ENCODE measurements at places on chromosomes 6 and 20.

DNA sequence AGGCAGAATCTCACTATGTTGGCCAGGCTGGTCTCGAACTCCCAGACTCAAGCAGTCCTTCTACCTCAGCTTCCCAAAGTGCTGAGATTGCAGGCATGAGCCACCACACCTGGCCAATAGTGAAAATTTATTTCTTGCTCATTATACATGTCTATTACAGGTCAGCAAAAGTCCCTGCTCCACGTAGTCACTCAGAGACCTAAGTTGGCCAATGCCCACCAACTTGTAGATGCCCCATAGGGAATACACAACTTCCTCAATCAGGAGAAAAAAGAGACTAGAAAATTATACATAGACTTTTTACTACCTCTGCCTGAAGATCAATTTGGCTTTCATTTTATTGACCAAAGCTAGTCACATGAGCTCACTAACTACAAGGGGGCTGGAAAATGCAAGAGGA is 22.0 kb upstream of the CGA start:
- DNase-seq: no peak

DNA sequence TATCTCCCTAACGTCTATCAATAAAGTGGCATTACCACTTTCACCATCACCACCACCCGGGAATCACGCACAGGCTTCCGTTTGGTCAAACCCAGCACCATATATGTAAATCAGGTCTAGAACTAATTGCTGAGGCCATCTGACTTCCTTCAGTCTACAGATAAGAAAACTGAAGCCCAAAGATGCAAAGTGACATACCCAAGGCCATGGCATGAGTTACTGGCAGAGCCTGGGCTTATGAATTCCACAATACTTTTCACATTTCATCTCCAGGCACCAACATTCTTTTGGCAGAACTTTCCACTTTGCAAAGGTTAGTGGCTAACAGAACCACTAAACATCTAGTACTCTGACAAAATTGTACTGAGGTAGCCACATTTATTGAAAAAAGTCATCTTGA is 64.5 kb upstream of the TINAG start:
- no peak for DNase-seq

- DNase-seq: no peak
Measured at GRCh38 chr6:22112461-22112860, 184.4 kb downstream of the PRL start.

GRCh38 chr20:8709627-8710026 is 359.3 kb upstream of the PLCB4 start:
- no peak for DNase-seq

DNA sequence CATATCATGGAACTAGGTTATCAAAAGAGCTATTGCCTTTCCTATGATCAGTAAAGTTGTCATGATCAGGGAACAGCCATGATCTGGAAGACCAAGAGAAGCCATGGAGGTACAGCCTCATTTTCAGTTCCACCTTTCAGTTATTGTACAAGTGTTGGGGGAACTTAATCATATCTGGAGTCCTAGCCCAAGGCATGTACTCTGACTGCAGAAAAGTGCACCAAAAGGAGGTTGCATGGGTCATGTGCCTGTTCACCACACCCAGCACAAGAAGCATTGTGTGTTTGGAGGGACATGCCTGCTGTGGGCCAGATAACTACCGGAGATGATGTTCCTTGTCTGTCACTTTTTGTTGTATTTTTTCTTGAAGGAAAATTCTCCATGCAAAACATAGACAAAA is 185.8 kb upstream of the MAN1A1 start:
- DNase-seq: no peak

DNA sequence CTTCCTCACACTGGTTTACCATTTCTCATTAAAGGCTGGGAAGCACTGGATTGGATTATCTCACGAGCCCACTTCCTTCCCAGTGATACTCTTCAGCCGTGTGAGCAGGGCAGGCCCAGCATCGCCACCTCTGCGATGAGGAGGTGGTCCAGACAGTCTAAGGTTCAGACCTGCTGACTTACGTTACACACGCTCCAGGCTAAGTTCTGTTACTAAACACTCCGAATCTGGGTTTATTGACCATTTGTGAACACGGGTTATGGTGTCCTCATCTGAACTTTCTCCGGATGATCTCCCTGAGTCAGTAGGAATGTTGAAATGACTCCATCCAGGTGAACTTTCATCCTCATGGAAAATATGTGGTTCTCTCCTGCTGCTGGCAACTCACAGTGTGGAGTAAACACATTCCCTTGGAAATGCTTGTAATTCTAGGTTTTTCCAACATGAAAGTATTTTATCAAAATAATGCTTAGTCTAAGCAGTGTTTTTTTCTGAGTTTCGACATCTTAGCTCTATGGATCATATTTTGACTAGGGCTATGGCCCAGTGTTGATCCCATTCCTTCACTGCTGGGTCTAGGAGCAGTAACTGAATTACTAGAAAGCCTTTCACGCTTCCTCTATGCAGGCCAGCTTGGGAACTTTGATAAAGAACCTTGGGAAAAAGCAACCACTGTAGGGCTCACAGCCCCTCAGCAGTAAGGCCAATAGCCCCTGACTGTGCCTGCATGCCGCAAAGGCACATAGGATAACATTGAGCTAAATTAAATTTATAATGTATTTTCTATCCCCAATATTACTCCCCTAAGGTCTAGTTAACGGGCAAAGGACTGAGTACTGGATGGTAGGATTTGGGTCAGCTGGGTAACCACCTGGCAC is 37.7 kb upstream of the PXDC1 start:
- no peak for DNase-seq

- no peak for DNase-seq
Measured at GRCh38 chr6:24458941-24459340, 30.4 kb downstream of the GPLD1 start.

GRCh38 chr6:132410830-132411229 is 9.6 kb upstream of the MOXD1 start:
- DNase-seq: peak; percentile 56

DNA sequence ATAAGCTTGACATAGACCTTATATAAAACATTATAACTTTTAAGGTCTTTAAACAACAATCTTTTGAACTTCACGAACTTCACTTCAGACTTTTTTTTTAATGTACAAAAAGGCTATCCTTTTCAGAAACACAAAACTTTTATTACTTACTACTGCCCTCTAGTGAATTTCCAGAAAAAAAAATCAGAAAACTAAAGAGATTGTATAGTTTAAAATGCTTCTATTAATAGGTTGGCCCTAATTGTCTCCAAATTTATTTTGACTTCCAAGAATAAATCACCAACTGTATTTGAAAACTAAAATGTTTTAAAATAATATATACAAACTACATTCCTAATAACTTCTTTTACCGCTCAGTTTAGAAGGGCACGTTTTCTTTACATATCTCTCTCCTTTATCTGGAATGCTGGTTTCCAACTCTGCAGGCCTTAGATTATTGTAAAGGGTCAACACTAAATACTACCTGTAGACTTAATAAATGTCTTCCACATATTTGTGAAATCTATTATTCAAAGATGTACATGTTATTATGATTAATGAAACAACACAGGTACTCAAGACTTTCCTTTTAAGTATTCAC is 66.8 kb downstream of the LMBRD1 start:
- no peak for DNase-seq

GRCh38 chr6:133254552-133255228 is 13.5 kb downstream of the EYA4 start:
- DNase-seq: no peak

- DNase-seq: peak; percentile 84
Measured at GRCh38 chr20:44576297-44576696, 6.1 kb upstream of the PKIG start.

GRCh38 chr6:7243179-7243981 is 69.6 kb downstream of the SSR1 start:
- DNase-seq: peak; percentile 76

- peak; percentile 83 for DNase-seq
Measured at GRCh38 chr6:153117986-153118879, 12.8 kb downstream of the RGS17 start.

DNA sequence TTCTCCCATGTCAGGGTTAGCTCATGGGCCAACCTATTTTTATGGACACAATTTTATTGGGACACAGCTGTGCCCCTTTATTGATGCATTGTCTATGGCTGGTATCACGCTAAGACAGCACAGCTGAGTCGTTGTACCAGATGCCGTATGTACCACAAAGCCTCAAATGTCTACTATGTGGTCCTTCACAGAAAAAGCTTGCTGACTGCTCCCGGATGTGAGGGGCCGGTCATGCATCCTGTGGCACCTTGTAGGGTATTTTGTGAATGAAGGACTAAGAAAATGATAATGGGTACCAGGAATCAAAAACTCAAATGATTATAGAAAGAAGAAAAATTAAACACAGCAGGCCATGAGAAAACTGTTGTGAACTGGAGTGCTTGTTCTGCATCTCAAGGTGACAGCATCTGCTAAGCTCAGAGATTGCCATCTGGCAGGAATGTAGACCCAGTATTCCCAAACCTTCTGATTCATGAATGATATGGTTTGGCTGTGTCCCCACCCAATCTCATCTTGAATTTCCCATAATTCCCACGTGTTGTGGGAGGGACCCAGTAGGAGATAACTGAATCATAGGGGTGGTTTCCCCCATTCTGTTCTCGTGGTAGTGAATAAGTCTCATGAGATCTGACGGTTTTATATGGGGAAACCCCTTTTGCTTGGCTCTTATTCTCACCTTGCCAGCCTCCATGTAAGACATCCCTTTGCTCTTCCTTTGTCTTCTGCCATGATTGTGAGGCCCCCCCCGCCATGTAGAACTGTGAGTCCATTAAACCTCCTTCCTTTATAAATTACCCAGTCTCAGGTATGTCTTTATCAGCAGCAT is 248.5 kb downstream of the TSHZ2 start:
- no peak for DNase-seq

- DNase-seq: no peak
Measured at GRCh38 chr20:63597651-63598478, 23.8 kb upstream of the HELZ2 start.

GRCh38 chr6:132365281-132365907 is 35.9 kb downstream of the MOXD1 start:
- DNase-seq: no peak

- peak; percentile 53 for DNase-seq
Measured at GRCh38 chr6:31711233-31711632, 3.9 kb upstream of the LY6G6D start.

DNA sequence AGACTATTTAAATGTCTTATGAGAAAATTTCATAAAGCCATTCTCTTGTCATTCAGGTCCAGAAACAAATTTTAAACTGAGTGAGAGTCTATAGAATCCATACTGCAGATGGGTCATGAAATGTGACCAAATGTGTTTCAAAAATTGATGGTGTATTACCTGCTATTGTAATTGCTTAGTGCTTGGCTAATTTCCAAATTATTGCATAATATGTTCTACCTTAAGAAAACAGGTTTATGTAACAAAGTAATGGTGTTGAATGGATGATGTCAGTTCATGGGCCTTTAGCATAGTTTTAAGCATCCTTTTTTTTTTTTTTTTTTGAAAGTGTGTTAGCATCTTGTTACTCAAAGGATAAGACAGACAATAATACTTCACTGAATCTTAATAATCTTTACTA is 5.0 kb downstream of the MARCKS start:
- DNase-seq: no peak

GRCh38 chr6:125231574-125232343 is 70.0 kb downstream of the HDDC2 start:
- DNase-seq: no peak

- DNase-seq: peak; percentile 85
Measured at GRCh38 chr6:89371849-89372505, 19.5 kb upstream of the UBE2J1 start.

GRCh38 chr6:25537349-25538018 is 114.5 kb upstream of the SCGN start:
- no peak for DNase-seq
